Right ventricle myocardium superior (tissue), 1 donor: ENCODE measurements at places on chromosomes 3 and 15.

DNA sequence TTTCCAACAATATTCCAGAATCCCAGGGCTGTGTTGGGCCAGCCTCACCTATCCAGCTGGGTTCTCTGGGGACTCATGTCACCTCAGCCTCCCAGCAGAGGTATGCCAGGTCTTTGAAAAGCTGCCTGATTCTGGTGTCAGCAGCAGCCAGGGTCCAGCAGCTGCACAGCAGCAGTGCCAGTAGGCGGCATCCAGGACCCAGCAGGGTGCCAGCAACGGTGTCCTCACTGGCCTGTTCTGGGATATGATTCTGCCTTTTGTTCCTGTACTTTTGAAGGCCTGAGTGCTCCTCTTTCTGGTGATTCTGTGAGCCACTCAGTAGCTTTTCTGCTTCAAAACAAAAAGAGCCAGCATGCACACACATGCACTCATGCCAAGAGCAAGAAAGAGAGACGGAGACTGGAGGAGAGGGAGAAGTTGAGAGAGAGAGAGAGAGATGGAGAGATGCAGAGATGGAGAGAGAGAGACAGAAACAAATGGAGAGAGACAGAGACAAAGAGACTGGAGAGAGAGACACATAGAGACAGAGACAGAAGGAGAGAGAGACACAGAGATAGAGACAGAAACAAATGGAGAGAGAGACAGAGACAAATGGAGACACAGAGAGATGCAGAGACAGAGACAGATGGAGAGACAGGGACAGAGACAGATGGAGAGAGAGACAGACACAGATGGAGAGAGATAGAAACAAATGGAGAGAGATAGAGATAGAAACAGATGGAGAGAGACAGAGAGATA is 205.7 kb downstream of the UACA start:
- no peak for DNase-seq

- DNase-seq, result no peak
Measured at GRCh38 chr3:191958980-191959671, 498.2 kb downstream of the PYDC2 start.

- DNase-seq, result no peak
Measured at GRCh38 chr15:53448232-53449015, 311.0 kb downstream of the WDR72 start.

DNA sequence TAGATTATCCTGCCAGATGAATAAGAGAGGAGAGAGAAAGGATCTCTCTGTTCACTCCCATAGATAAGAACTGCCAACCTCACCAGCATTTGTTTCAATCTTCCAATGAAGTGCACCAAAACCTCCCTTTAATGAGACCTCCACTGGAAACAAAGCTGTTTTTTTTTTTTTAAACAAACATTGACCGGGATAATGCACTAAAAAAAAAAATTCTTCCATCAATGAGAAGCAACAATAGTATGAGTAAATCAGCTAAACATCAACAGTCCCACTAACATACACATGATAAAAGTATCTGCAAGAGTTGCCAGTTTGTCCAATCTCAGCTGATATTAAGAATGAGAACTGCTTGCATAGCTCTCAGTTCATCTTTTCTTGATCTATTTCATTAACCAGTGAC is 19.9 kb downstream of the TJP1 start:
- no peak for DNase-seq

DNA sequence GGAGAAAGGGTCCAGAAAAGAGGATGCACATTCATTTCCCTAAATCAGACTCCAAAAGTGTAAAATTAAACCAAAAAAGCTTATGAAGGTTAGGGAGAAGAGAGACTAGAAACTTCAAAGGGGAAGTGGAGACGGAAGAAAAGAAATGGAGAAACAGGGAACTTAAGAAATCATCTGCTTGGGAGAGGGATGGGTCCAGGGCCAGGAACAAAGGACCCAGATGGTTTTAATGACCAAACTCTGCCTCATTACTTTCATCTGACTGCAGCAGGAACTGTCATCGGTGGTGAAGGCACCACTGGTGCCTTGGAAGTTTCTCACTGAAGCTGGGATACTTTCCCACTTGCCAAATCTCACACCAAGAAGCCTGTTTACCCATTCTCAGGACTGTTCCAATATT is 70.5 kb upstream of the SLC4A7 start:
- no peak for DNase-seq

GRCh38 chr15:64699751-64700388 is 75.5 kb downstream of the RBPMS2 start:
- DNase-seq, result peak; percentile 70

- DNase-seq, result no peak
Measured at GRCh38 chr3:133464573-133464972, 64.7 kb downstream of the BFSP2 start.

DNA sequence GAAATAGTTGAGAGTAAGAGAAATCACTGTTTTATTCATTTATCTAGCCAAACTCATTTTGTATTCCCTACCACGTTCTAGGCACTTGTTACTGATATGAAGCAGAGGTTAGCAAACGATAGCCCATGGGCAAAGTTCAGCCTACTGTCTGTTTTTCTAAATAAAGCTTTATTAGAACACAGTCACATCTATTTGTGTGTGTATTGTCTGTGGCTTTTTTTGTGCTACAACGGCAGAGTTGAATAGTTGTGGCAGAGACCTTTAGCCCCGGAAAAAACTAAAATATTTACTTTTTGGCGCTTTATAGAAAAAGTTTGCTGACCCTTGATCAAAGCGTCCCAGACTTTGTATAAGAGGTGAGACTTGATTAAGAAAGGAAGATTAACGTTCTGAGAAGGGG is 289.1 kb upstream of the CFAP20DC start:
- DNase-seq, result no peak

DNA sequence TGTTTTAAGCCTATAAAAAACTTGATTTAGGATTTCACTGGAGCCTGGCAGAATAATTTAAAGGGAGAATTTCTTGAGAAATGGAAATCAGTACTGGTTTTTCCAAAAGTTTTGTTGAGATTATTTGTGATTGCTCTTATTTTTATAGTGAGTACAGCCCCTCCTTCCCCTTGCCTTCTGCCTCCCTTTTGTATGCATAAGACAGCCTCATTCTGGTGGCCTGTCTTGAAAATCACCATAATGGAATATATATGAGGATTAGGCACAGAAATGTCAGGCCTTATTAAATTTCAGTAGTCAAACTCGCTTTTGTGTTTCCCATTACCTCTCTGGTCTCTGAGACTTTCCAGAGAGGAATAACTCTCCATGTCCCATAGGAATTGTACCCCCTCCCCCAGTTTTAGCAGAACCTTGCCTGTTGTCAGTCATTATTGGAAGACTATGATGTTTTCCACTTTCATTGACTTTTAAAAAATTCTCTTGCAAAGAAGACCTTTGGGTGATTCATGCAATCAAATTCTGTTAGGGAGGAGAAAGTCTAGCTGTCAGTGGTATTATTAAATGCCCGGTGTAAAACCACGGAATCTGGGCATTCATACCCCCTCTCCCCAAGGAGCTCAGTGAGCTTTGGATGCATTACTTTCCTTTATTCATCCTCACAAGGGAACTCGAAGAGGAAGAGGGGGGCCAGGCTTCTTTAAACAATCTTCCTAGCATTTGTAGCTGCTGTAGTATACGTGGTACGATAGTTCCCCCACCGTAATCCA is 171.6 kb upstream of the TSC22D2 start:
- no peak for DNase-seq

- DNase-seq, result no peak
Measured at GRCh38 chr3:58408906-58409305, 24.7 kb downstream of the PDHB start.

GRCh38 chr3:1710663-1711062 is 388.0 kb upstream of the CNTN4 start:
- no peak for DNase-seq

DNA sequence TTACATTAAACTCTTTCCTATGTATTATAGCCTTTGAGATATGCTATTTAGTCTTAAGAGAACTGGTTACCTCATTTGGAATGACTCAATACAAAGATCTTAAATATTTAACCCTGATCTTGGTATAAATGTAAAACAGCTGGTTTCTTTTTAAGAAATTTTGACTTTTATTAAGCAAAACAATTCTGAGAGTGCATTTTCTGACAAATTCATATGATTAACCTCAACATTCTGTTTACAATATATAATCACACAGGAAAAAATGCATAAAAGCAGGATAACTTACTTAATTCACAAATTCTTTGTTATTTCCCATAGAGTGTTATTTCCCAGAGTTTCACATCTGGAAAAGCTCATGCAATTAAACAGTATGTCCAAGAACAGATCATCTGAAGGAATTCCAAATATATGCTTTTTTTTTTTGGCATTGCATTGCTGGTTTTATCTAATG is 400.4 kb upstream of the THBS1 start:
- no peak for DNase-seq

- DNase-seq, result no peak
Measured at GRCh38 chr3:178083906-178084866, 452.1 kb upstream of the KCNMB2 start.

DNA sequence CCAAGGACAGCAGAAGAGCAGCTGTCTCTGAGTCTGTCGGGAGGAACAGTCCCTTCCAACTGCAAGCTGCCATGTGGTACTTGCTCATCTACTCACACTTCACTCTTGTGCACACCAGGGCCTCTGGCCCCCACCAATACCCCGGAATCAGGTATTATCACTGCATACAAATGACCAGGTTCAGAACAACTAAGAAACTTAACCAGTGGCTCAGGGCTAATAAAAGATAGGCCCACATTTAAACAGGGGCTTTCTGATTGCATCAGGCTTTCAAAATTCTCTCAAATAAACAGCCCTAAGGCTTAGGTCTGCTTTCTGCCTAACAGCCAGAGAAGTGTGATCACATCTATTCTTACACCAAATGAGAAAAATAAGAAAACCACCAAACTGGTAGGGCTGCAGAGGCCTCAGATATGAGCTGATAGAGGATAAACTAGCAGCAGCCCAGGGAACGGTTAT is 20.7 kb downstream of the CCDC12 start:
- no peak for DNase-seq

GRCh38 chr3:197023241-197023997 is 6.2 kb downstream of the MELTF start:
- DNase-seq, result peak; percentile 30

- no peak for DNase-seq
Measured at GRCh38 chr3:53140847-53141845, 10.9 kb upstream of the RFT1 start.

- no peak for DNase-seq
Measured at GRCh38 chr15:65101891-65102708, 12.9 kb downstream of the UBAP1L start.

- no peak for DNase-seq
Measured at GRCh38 chr3:8937064-8938020, 25.9 kb downstream of the RAD18 start.

DNA sequence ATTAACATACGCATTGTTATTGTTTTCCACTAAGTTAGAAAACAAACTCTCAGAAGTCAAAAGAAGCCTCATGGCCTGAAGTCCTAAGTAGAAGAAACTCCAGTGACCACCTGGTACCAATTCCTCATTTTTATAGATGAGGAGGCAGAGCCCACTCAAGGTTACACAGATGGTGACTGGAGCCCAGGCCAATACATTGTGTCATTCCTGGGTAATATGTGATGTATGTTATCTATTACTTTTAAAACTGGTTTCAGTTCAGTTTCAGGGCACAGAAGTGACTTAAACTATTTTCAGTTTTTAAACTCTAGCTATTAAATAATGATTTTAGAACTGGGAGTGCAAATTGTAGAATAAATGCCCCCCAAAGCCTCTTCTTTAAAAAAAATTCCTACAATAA is 66.7 kb upstream of the STXBP5L start:
- no peak for DNase-seq
